ENCODE measurements at places on chromosomes 16 and 17. TPM values are rescaled to one million over a fixed set of nuclear protein-coding genes. Genes with fewer than 3 reads are reported as not detected.

Gene POLDIP2
- total RNA-seq, result 82.8 TPM

Gene RABEP2
- 17.5 TPM for total RNA-seq

DNA sequence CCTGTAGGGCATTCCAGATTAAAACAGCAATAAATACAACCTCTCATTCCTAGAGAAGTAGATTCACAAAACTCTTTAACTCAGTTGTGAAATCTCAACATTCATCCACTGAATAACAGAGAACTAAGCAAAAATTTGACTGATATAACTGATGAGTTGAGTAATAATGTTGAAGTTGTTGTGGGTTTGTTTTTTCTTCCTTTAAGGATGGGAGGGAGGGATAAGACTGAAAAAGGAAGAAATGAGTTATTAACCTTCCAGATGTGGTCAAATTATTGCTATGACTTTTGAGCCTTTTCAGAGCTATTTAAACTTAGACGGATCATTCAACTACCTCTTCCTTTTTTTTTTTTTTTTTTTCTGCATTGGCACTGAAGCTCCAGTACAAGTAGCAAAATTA lies 38.6 kb downstream of the SKAP1 start:
- DNase-seq, result no peak
- no peak overlapping the region for H3K27ac ChIP-seq
- H3K4me1 ChIP-seq, result no peaks in the 10 kb centered on the region
- no peak overlapping the region for H3K4me3 ChIP-seq
- no peaks in the 10 kb centered on the region for H3K36me3 ChIP-seq

- H3K4me1 ChIP-seq, result no peaks in the 10 kb centered on the region
- H3K4me3 ChIP-seq, result no peak overlapping the region
- no peaks in the 10 kb centered on the region for H3K27me3 ChIP-seq
- no peaks in the 10 kb centered on the region for H3K36me3 ChIP-seq
- DNase-seq, result no peak
- no peak overlapping the region for H3K27ac ChIP-seq
Measured at GRCh38 chr16:873243-873661, 72.7 kb upstream of the GNG13 start.

Gene MXRA7
- total RNA-seq, result 28.2 TPM

DNA sequence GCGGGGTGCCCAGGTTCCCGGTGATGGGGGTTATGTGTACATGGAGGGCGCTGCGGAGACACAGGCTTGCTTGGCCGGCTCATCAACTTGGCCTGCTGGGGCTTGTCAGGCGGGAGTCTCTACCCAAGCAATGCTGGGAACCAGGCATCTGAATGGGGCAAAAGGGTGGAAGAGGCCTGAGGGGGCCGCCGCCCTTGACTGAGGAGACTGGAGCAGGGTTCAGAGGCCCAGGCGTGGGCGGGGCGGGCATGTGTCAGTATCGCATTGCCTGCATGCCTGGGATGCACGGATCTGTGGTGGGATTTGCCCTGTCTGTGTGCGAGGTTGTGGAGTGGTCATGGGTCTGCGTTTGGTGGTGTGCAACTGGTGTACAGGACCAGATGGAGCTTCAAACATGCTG lies 21.1 kb downstream of the ARHGAP23 start:
- H3K4me1 ChIP-seq, result peaks cover 11% of the 10 kb centered on the region
- peak overlapping the region; percentile 96 for H3K27ac ChIP-seq
- peaks cover 1% of the 10 kb centered on the region for H3K36me3 ChIP-seq

Gene C16orf96
- total RNA-seq, result 2.0 TPM

- peak; percentile 80 for DNase-seq
- H3K4me1 ChIP-seq, result no peaks in the 10 kb centered on the region
- no peaks in the 10 kb centered on the region for H3K27me3 ChIP-seq
- no peak overlapping the region for H3K4me3 ChIP-seq
- H3K36me3 ChIP-seq, result peaks cover 59% of the 10 kb centered on the region
- no peak overlapping the region for H3K27ac ChIP-seq
Measured at GRCh38 chr16:72021043-72021442, 12.5 kb downstream of the DHODH start.

GRCh38 chr17:60229188-60229802 lies 79.5 kb downstream of the CA4 start:
- no peaks in the 10 kb centered on the region for H3K27me3 ChIP-seq
- no peak overlapping the region for H3K4me3 ChIP-seq
- no peak for DNase-seq
- no peaks in the 10 kb centered on the region for H3K4me1 ChIP-seq
- H3K36me3 ChIP-seq, result peaks cover 2% of the 10 kb centered on the region
- H3K27ac ChIP-seq, result no peak overlapping the region

GRCh38 chr17:12445331-12445730 lies 220.4 kb upstream of the MYOCD start:
- no peak overlapping the region for H3K4me3 ChIP-seq
- peaks cover 3% of the 10 kb centered on the region for H3K36me3 ChIP-seq
- no peak for DNase-seq
- H3K27me3 ChIP-seq, result no peaks in the 10 kb centered on the region

DNA sequence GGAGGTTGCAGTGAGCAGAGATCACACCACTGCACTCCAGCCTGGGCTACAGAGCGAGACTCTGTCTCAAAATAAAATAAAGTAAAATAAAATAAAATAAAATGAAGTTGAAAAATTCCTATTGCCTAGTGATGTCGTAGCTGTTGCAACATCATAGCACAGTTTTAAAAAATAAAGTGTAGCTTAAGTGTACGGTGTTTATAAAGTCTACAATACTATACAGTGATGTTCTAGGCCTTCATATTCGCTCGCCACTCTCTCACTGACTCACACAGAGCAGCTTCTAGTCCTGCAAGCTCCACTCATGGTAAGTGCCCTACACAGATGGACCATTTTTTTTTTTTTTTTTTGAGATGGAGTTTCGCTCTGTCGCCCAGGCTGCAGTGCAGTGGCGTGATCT lies 43.5 kb upstream of the MNT start:
- H3K4me1 ChIP-seq, result no peaks in the 10 kb centered on the region
- DNase-seq, result no peak
- peaks cover 38% of the 10 kb centered on the region for H3K36me3 ChIP-seq
- no peaks in the 10 kb centered on the region for H3K27me3 ChIP-seq

- no peaks in the 10 kb centered on the region for H3K4me1 ChIP-seq
- H3K36me3 ChIP-seq, result no peaks in the 10 kb centered on the region
- H3K27me3 ChIP-seq, result no peaks in the 10 kb centered on the region
- H3K27ac ChIP-seq, result no peak overlapping the region
- no peak overlapping the region for H3K4me3 ChIP-seq
Measured at GRCh38 chr17:33596899-33597298, 303.8 kb upstream of the ASIC2 start.

DNA sequence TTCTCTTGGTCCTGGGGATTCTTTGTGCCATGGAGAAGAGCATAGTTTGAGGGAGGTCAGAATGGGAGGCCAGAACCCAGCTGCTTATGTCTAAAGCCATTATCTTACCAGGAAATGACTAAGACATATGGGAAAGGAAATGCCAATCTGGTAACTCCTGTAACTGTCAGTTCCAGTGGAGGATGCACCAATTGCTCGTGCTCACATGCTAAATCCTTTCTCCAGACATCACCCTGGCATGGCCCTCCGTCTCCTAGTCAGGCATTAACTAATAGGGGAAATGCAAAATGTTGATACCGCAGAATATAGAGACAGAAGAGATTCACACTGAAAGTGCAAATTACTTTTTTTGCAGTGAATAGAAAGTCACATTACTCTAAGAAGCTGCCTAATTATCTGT lies 255.6 kb upstream of the HSBP1 start:
- H3K4me1 ChIP-seq, result no peaks in the 10 kb centered on the region
- no peak for DNase-seq
- no peak overlapping the region for H3K27ac ChIP-seq

- no peak for DNase-seq
- H3K27ac ChIP-seq, result no peak overlapping the region
- no peaks in the 10 kb centered on the region for H3K4me1 ChIP-seq
- no peaks in the 10 kb centered on the region for H3K27me3 ChIP-seq
- no peak overlapping the region for H3K4me3 ChIP-seq
Measured at GRCh38 chr16:11692651-11693050, 24.4 kb downstream of the SNN start.

- no peak overlapping the region for H3K27ac ChIP-seq
- DNase-seq, result no peak
- no peaks in the 10 kb centered on the region for H3K4me1 ChIP-seq
- no peak overlapping the region for H3K4me3 ChIP-seq
Measured at GRCh38 chr16:49970797-49971431, 54.1 kb upstream of the CNEP1R1 start.

- DNase-seq, result no peak
- H3K27me3 ChIP-seq, result no peaks in the 10 kb centered on the region
- no peaks in the 10 kb centered on the region for H3K4me1 ChIP-seq
Measured at GRCh38 chr16:87948119-87948545, 3.1 kb upstream of the BANP start.

GRCh38 chr17:2125013-2125535 lies 70.2 kb downstream of the HIC1 start:
- no peaks in the 10 kb centered on the region for H3K27me3 ChIP-seq
- H3K4me1 ChIP-seq, result no peaks in the 10 kb centered on the region
- H3K27ac ChIP-seq, result no peak overlapping the region

Gene MARVELD3
- total RNA-seq, result 27.0 TPM

DNA sequence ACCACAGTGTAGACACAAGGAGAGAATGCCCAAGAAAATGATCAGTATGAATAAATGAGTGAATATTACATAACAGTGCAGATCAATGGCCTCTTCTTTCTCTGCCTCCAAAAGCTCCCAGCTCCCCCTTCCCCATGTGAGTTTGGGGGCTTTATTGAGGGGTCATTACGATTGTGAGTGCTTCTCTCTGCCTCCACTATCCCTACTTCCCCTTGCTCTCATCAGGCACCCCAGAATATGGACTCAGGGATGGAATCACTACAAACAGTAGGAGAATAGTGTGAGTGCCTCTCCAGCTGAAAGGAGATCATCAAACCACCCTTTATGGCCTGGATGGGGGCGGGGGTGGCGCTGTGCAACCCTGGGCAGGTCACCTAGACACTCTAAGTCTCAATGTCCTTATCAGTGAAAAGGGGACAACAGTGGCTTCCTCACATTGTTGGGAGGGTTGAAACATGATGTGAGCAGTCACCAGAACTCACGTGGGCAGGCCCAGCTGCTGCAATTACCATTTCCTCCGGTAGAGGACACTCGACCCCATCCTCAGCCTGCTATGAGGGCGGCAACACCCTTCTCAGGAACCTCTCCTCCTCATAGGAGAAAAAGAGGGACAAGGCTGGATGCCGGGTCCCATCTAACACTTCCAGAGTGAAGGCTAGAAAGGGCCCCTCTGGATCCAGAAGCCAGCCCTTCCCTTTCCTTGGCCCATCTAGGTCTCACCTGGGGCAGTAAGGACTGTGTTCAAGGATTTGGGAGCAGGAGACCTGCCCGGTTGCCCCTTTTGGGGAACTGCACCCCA lies 2.1 kb upstream of the EPOP start:
- no peaks in the 10 kb centered on the region for H3K36me3 ChIP-seq
- peak; percentile 95 for DNase-seq
- H3K27me3 ChIP-seq, result peaks cover 38% of the 10 kb centered on the region
- H3K27ac ChIP-seq, result no peak overlapping the region
- peaks cover 3% of the 10 kb centered on the region for H3K4me1 ChIP-seq
- H3K4me3 ChIP-seq, result no peak overlapping the region

- no peaks in the 10 kb centered on the region for H3K36me3 ChIP-seq
- H3K4me3 ChIP-seq, result no peak overlapping the region
- no peaks in the 10 kb centered on the region for H3K27me3 ChIP-seq
- DNase-seq, result no peak
- H3K4me1 ChIP-seq, result no peaks in the 10 kb centered on the region
Measured at GRCh38 chr17:50781167-50781566, 13.8 kb upstream of the ANKRD40CL start.

- peak; percentile 36 for DNase-seq
- no peaks in the 10 kb centered on the region for H3K36me3 ChIP-seq
- no peaks in the 10 kb centered on the region for H3K4me1 ChIP-seq
- H3K4me3 ChIP-seq, result no peak overlapping the region
- no peaks in the 10 kb centered on the region for H3K27me3 ChIP-seq
Measured at GRCh38 chr17:43691317-43691693, 29.6 kb upstream of the MEOX1 start.

Gene ARHGDIG
- 5.9 TPM for total RNA-seq

Gene CLEC19A
- 0.20 TPM for total RNA-seq

Gene KRTAP4-6
- total RNA-seq, result not detected

Gene NPIPB6
- 2.0 TPM for total RNA-seq

- peaks cover 8% of the 10 kb centered on the region for H3K36me3 ChIP-seq
- no peaks in the 10 kb centered on the region for H3K4me1 ChIP-seq
- no peaks in the 10 kb centered on the region for H3K27me3 ChIP-seq
- H3K27ac ChIP-seq, result no peak overlapping the region
- H3K4me3 ChIP-seq, result no peak overlapping the region
Measured at GRCh38 chr16:20903899-20904506, 3.4 kb downstream of the LYRM1 start.

DNA sequence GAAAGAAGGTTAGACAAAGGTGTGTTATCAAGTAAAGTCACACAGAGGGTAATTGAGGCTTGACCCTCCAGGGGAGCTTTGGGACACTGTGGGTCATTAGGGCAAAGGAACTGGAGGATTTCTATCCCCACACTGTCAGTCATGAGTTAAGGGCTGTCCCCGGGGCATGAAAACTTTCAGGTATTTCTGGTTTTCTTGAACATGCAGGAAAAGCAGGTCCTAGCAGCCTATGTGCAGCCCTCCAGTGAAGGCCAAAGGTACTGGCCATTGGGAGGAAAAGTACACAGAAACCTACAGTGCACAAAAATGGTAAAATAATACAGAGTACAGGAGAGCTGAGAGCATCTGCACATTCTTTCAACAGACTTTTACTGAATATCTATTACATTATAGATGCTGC lies 44.4 kb upstream of the SCNN1B start:
- H3K4me1 ChIP-seq, result no peaks in the 10 kb centered on the region
- no peak overlapping the region for H3K4me3 ChIP-seq
- H3K36me3 ChIP-seq, result no peaks in the 10 kb centered on the region

- no peaks in the 10 kb centered on the region for H3K4me1 ChIP-seq
- H3K36me3 ChIP-seq, result peaks cover 22% of the 10 kb centered on the region
- H3K27ac ChIP-seq, result no peak overlapping the region
- no peaks in the 10 kb centered on the region for H3K27me3 ChIP-seq
- no peak overlapping the region for H3K4me3 ChIP-seq
Measured at GRCh38 chr17:2085648-2085949, 30.7 kb downstream of the HIC1 start.

DNA sequence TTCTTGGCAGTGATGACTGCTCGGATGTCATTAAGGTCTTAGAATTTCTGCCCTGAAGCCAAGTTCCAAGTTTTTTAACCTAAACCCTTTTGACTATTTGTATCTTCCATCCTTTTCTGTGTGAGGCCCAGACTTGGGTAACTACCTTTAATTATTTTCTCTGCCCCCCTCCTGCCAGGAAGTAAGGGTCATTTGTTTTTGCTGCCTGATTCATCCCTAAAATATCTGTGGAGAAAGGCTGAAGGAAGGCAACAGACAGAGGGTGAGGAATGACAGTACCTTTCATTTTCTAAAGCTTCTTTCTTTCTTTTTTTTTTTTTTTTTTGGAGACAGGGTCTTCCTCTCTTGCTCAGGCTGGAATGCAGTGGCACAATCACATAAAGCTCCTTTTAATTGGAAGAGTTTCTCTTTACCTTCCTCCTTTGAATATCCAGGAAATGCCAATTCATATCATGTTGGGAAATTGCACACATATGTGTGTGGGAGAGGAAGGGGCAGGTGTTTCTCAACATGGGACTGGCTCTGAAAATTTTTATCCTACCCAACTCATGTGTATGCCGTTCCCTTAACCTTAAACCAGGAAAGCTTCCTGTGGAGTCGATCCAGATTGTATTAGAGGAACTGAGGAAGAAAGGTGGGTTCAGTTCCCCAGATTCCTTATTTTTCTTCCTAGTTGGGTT lies 957 bp downstream of the VPS25 start:
- H3K4me3 ChIP-seq, result peak overlapping the region; percentile 100
- H3K36me3 ChIP-seq, result peaks cover 36% of the 10 kb centered on the region
- H3K27ac ChIP-seq, result no peak overlapping the region
- H3K27me3 ChIP-seq, result no peaks in the 10 kb centered on the region
- DNase-seq, result no peak
